ENCODE measurements at places on chromosomes 1 and 21. TPM values are rescaled to one million over a fixed set of nuclear protein-coding genes. Genes with fewer than 3 reads are reported as not detected.

GRCh38 chr1:68051475-68051874 lies 1.0 kb upstream of the DIRAS3 start:
- H3K4me1 ChIP-seq: peaks cover 17% of the 10 kb centered on the region
- H3K27ac ChIP-seq: no peak overlapping the region
- H3K27me3 ChIP-seq: peaks cover 41% of the 10 kb centered on the region
- peak; percentile 73 for DNase-seq
- H3K36me3 ChIP-seq: no peaks in the 10 kb centered on the region
- H3K4me3 ChIP-seq: peak overlapping the region; percentile 67

- H3K4me3 ChIP-seq: peak overlapping the region; percentile 73
- peaks cover 33% of the 10 kb centered on the region for H3K4me1 ChIP-seq
- peak; percentile 19 for DNase-seq
- H3K27ac ChIP-seq: no peak overlapping the region
- H3K27me3 ChIP-seq: peaks cover 60% of the 10 kb centered on the region
Measured at GRCh38 chr21:32413015-32413504, 554 bp downstream of the EVA1C start.

- H3K4me1 ChIP-seq: no peaks in the 10 kb centered on the region
- H3K27me3 ChIP-seq: no peaks in the 10 kb centered on the region
- no peak overlapping the region for H3K27ac ChIP-seq
- no peak for DNase-seq
Measured at GRCh38 chr1:176625365-176625764, 162.4 kb downstream of the PAPPA2 start.

GRCh38 chr1:205348554-205349487 lies 7.9 kb downstream of the KLHDC8A start:
- no peaks in the 10 kb centered on the region for H3K36me3 ChIP-seq
- H3K27me3 ChIP-seq: peaks cover 33% of the 10 kb centered on the region
- H3K4me1 ChIP-seq: peaks cover 65% of the 10 kb centered on the region

- H3K27ac ChIP-seq: no peak overlapping the region
- H3K36me3 ChIP-seq: no peaks in the 10 kb centered on the region
- no peak for DNase-seq
- peaks cover 79% of the 10 kb centered on the region for H3K4me1 ChIP-seq
Measured at GRCh38 chr1:64479874-64480273, 9.9 kb downstream of the CACHD1 start.

GRCh38 chr1:247614625-247615024 lies 9.2 kb downstream of the OR2G3 start:
- no peaks in the 10 kb centered on the region for H3K27me3 ChIP-seq
- H3K36me3 ChIP-seq: no peaks in the 10 kb centered on the region
- H3K4me1 ChIP-seq: no peaks in the 10 kb centered on the region
- DNase-seq: no peak
- H3K27ac ChIP-seq: no peak overlapping the region

DNA sequence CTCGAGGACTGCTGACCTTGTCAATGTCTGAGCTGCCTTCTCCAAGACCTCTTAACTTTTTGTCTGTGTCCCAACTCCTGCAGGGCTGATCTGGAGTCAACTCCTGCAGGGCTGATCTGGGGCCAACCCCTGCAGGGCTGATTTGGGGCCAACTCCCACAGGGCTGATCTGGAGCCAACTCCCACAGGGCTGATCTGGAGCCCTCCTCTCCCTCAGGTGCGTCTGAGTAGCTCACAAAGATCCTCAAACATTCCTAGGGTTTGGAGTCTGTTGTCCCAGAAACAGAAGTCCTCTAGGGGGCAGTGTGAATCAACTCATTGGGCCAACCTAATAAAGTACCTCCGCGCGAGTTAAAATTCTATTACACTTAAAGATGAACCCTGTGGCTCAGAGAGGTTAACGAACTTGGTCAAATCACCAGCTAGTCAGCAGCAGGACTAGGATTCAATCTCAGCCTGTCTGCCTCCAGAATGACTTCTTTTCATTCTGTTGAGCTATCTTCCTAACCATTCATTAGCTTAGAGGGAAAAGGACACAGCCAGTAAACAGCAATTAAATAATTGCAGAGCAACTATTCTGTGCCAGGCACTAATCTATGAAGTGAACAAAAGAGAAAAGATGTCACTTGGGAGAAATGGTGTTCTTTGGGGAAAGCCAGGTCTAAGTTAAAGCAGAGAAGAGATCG lies 17.2 kb upstream of the RLF start:
- peaks cover 5% of the 10 kb centered on the region for H3K4me1 ChIP-seq
- H3K27ac ChIP-seq: peak overlapping the region; percentile 41
- peak; percentile 65 for DNase-seq
- no peak overlapping the region for H3K4me3 ChIP-seq
- H3K36me3 ChIP-seq: no peaks in the 10 kb centered on the region

DNA sequence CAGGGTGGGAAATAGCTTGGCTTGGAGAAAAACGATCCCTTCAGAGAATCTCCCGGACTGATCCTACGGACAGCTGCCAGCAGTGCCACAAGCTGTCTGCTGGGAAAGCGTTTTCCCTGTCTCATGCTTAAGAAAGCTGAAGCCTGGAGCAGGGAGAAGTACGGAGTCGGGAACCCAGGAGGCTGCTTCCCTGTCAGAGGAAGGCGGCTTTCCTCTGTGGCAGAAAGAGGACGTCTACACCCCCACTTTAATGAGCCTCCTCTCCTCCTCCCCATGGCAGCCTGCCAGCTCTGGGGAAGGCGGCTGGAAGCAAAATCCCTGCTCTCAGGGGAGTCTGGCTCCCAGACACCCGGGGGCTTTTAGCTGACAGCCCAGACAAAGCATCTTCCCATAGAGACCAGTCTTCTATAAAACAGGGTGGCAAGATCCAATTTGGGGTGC lies 7.3 kb downstream of the KIF21B start:
- no peak for DNase-seq
- no peaks in the 10 kb centered on the region for H3K36me3 ChIP-seq
- H3K27ac ChIP-seq: no peak overlapping the region
- H3K4me1 ChIP-seq: peaks cover 51% of the 10 kb centered on the region
- no peaks in the 10 kb centered on the region for H3K27me3 ChIP-seq

DNA sequence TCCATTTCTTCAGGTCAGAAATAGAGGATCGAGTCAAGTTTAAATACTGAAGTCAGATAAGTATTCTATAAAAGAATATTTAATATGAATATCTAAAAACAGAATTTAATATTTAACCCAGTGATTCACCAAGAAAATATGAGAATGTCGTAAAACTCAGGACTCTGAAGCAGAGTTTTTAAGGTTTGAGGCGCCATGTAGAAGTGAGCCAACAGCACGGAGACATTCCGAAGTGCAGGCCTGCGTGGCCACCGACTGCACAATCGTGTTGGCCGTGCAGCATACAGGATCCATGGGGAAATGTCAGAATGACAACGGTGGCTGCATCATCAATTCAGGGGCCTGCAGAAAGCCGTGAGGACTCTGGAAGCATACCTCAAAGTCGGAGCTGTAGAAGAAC lies 23.4 kb downstream of the MRAP start:
- H3K4me1 ChIP-seq: no peaks in the 10 kb centered on the region
- H3K36me3 ChIP-seq: peaks cover 88% of the 10 kb centered on the region
- H3K27ac ChIP-seq: no peak overlapping the region
- no peak overlapping the region for H3K4me3 ChIP-seq
- no peaks in the 10 kb centered on the region for H3K27me3 ChIP-seq
- DNase-seq: no peak

DNA sequence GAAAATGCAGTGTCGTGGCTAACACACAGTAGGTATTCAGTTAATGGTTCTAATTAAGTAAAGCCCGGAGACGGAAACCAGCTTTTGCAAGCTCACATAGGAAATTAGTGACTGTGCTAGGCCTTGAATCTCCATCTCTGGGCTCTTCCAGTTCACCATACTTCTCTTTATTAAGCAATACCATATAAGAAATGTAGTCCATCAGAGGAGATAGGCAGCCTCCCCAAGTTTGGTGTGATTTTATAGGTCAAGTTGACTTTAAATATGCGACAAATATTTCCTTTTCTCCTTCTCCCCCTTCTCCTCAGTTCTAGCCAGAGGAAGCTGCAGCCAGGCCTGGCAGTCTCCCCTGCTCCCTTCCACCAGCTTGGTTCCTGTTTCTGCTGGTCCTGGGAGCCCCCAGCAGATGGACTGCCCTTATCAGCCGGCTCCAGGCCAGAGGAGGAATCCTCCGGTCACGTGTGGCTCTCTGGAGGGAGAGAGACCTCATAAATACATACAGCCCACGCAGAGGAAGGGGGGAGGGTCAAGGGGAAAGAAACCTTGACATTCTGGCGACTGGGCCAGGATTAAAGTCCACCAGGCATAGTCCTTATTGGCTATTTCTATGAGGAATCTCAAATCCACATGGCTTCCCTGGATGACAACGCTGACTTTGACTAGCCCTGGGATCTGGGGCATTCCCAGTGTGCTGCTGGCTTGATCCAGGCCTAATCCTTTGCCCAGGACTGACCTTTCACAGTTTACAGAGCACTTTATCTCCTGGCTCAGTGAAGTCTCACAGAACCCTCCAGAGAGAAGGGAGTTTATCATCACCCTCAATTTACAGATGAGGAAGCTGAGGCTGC lies 115.1 kb upstream of the JUN start:
- H3K4me1 ChIP-seq: peaks cover 22% of the 10 kb centered on the region
- no peak for DNase-seq
- no peak overlapping the region for H3K4me3 ChIP-seq
- H3K36me3 ChIP-seq: no peaks in the 10 kb centered on the region
- no peak overlapping the region for H3K27ac ChIP-seq

DNA sequence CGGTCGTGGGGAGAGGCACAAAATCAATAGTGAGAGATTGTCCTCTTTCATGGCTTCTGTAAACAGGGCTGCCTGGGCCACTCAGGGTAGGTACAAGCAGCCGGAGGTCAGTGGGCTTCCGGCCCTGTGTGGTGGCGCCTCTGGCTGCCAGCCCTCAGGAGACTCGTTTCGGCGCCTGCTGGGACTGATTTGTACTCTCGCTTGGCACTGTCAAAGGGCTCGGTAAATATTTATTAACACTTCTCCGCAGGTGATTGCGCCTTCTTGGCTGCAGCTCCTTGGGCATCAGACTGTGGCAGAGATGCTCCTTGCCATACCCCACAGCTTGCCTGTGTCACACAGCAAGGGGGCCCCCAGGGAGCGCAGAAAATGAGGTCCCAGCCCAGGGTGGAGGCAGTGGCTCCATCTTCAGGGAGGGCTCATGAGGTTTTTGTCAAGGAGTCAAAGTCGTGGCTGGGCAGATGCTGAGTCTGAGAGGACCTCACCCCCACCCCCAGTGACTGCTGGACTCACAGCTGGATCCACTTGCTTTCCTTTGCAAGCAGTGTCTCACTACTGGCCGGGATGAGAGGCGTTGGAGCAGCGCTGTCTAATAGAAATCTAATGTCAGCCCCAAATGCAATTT lies 262.5 kb downstream of the GRIK3 start:
- H3K36me3 ChIP-seq: no peaks in the 10 kb centered on the region
- peak; percentile 35 for DNase-seq
- H3K27ac ChIP-seq: peak overlapping the region; percentile 46
- peaks cover 31% of the 10 kb centered on the region for H3K27me3 ChIP-seq

GRCh38 chr1:241749945-241750695 lies 97.9 kb upstream of the EXO1 start:
- H3K27ac ChIP-seq: no peak overlapping the region
- no peaks in the 10 kb centered on the region for H3K36me3 ChIP-seq
- H3K4me1 ChIP-seq: peaks cover 36% of the 10 kb centered on the region
- H3K4me3 ChIP-seq: no peak overlapping the region
- no peaks in the 10 kb centered on the region for H3K27me3 ChIP-seq
- no peak for DNase-seq

GRCh38 chr21:35226328-35226727 lies 177.2 kb upstream of the RUNX1 start:
- no peaks in the 10 kb centered on the region for H3K27me3 ChIP-seq
- no peak overlapping the region for H3K4me3 ChIP-seq
- peak overlapping the region; percentile 96 for H3K27ac ChIP-seq
- H3K4me1 ChIP-seq: peaks cover 45% of the 10 kb centered on the region
- no peak for DNase-seq

DNA sequence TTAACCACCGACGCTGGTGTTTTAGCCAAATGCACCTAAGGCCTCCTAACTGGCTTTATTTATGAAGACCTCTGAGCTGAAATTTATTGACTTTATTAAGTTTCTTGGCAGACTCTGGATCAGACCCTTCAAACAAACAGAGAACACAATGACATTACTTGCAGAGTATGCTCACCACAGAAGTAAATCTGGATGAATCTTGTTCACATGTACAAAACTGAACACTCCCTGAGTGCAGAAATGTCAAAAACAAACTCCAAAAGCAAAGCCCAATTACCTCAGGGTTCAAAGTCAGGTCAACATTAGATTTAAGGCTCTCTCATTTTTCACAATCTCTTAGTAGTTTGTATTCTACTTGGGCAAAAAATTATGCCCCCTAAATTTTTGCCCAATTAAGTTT lies 218.6 kb downstream of the SLC45A1 start:
- no peaks in the 10 kb centered on the region for H3K4me1 ChIP-seq
- DNase-seq: no peak
- peaks cover 15% of the 10 kb centered on the region for H3K36me3 ChIP-seq
- no peaks in the 10 kb centered on the region for H3K27me3 ChIP-seq

DNA sequence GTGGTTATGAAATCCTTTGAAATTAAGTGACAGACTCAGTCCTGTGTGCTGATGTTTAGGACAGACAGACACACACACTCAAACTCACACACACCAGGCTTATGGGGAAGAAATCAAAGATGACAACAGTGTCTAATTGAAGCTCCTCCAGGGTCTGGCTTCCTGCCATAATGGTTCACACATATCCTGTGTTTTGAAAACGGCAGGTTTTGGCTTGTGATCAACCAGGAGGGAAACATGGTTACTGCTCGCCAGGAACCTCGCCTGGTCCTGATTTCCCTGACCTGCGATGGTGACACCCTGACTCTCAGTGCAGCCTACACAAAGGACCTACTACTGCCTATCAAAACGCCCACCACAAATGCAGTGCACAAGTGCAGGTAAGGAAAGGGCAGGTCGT lies 4.6 kb downstream of the MTARC1 start:
- no peak for DNase-seq
- H3K27ac ChIP-seq: no peak overlapping the region
- H3K4me3 ChIP-seq: no peak overlapping the region
- peaks cover 15% of the 10 kb centered on the region for H3K36me3 ChIP-seq
- peaks cover 10% of the 10 kb centered on the region for H3K4me1 ChIP-seq
- peaks cover 3% of the 10 kb centered on the region for H3K27me3 ChIP-seq

- no peak for DNase-seq
- H3K27ac ChIP-seq: no peak overlapping the region
- H3K27me3 ChIP-seq: no peaks in the 10 kb centered on the region
- no peak overlapping the region for H3K4me3 ChIP-seq
- peaks cover 31% of the 10 kb centered on the region for H3K4me1 ChIP-seq
Measured at GRCh38 chr1:8733484-8733883, 84.0 kb downstream of the RERE start.

Gene TAS1R1
- not detected for total RNA-seq

Gene GPR52
- total RNA-seq: 0.22 TPM

Gene PTPN22
- 0.11 TPM for total RNA-seq

Gene ELOVL1
- 26.6 TPM for total RNA-seq

Gene PATJ
- 57.9 TPM for total RNA-seq

Gene KLHL21
- total RNA-seq: 15.3 TPM

Gene BTG3
- 23.9 TPM for total RNA-seq

Measured in WTC11 (cell line).